Ovary (tissue), 10 donors: ENCODE measurements at places on chromosomes 13 and 19. TPM values are rescaled to one million over a fixed set of nuclear protein-coding genes. Genes with fewer than 3 reads are reported as not detected.

The PCID2 gene
- 54.6 TPM for total RNA-seq

The SULT2B1 gene
- not detected for total RNA-seq

The ZIC5 gene
- not detected for total RNA-seq

The SIGLEC9 gene
- total RNA-seq = 3.1 TPM

The ADGRE3 gene
- total RNA-seq = 0.15 TPM

The NLRP12 gene
- total RNA-seq = 0.10 TPM

The TEX26 gene
- not detected for total RNA-seq

The GRIN3B gene
- 0.24 TPM for total RNA-seq

The LIM2 gene
- total RNA-seq = not detected

The LGI4 gene
- total RNA-seq = 1.9 TPM

The RGCC gene
- total RNA-seq = 1.7 TPM

The ELSPBP1 gene
- not detected for total RNA-seq

The SPTBN4 gene
- total RNA-seq = 11.6 TPM

The FCAR gene
- total RNA-seq = not detected

The NAPSA gene
- total RNA-seq = 1.3 TPM

The PEAK3 gene
- 0.35 TPM for total RNA-seq

The COL4A1 gene
- 56.6 TPM for total RNA-seq

The KIRREL2 gene
- not detected for total RNA-seq

The C19orf85 gene
- total RNA-seq = not detected

The GMIP gene
- 3.9 TPM for total RNA-seq

The CYP4F12 gene
- total RNA-seq = 11.3 TPM

The STARD13 gene
- total RNA-seq = 11.9 TPM

The KCNRG gene
- total RNA-seq = 1.1 TPM

The TMEM145 gene
- total RNA-seq = 0.30 TPM

The CDC16 gene
- 55.2 TPM for total RNA-seq

The PCDH9 gene
- total RNA-seq = 1.3 TPM

The ACP4 gene
- total RNA-seq = not detected

The CD79A gene
- total RNA-seq = 0.58 TPM

The KLK12 gene
- total RNA-seq = not detected

The STXBP2 gene
- total RNA-seq = 7.7 TPM

The LRRC63 gene
- total RNA-seq = 0.92 TPM

The RDH8 gene
- total RNA-seq = not detected
